H7 (cell line): ENCODE measurements at places on chromosomes 11 and 22. TPM values are rescaled to one million over a fixed set of nuclear protein-coding genes. Genes with fewer than 3 reads are reported as not detected.

GRCh38 chr22:42688241-42689211 lies 32.1 kb downstream of the A4GALT start:
- peak; percentile 82 for DNase-seq

DNA sequence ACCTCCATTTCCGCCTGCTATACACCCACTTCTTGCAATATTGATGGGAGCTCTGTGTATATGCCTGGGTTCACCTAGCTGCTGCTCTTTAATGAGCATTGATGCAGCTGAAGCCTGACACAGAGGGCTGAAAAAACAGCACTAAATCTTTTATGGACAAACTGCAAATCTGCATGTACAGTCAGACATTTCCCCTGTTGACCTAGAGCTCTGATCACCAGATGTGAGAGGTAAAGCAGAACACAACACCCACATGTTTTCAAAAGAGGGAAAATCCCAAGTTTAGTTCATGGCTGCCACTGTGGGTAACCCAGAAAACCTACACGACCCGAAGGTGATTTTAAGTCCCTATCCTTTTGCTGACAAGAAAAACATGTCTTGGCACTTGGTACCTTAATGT lies 303.0 kb upstream of the PITPNB start:
- DNase-seq: no peak

DNA sequence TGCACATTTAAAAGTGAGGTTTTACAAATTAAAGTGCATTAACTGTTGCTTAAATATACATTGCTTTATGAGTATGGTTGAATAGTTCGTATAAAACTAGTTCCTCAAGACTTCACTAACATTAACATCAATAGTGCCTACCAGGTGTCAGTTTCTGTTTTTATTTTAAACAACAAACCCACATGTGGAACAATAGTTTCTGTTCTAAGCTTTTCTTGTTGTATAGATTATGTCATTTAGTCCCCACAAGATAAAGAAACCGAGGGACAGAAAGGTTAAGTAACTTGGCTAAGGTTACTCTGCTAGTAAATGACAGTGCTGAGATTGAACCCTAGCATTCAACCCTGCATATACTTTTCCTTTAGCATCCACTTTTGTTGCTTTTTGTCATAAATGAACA lies 41.4 kb upstream of the ST14 start:
- no peak for DNase-seq

- no peak for DNase-seq
Observed at GRCh38 chr11:124882339-124883071, 15.2 kb downstream of the ROBO4 start.

The KCNJ4 gene
- 3.4 and 5.9 TPM in 2 replicates for total RNA-seq

- peak; percentile 62 for DNase-seq
Observed at GRCh38 chr22:22103078-22103875, 120.7 kb upstream of the TOP3B start.

DNA sequence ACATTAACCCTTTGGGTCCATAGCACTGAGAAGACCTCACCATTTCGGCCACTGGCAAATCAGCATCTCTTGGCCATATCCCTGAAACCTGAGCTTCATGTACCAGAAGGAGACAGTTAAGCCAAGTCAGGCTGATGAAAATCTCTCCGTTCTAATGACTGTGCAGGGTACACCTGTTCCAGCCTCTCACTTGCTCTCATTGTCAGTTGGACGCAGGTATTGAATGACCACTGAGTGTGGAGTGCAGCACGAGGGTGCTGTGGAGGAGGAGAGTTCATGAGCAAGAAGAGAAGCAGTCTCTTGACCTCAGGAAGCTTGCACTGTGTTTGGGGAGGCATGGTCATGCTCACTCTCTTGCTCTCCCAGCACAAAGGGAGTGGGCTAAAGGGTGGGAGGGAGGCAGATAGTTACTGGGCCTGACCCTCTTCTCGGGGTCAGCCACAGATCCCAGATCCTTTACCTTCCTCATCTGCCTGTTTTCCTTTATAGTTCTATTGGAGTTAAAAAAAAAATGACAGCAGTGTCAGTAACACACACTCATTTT lies 65.2 kb downstream of the ZBTB16 start:
- DNase-seq: no peak

DNA sequence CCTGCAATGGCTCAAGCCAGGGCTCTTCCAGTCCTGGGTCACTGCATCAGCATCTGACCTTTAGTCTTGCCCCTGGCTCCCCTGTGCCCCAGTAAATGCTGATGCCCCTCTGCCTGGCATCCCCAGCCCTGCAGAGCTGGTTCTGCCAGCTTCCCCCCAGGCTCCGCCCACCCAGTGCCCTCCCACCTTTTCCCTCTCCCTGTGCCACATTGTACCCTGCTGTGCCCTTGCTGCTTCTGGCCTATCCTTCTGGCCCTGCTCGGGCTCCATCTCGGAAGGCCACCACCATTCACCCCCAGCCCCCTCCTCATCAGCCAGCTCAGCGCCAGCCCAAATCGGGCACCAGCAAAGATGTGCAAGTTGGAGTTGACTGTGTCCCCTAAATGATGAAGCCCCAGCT lies 7.4 kb downstream of the CAPN5 start:
- peak; percentile 53 for DNase-seq

GRCh38 chr22:25282671-25283561 lies 63.5 kb downstream of the CRYBB2 start:
- DNase-seq: peak; percentile 84

DNA sequence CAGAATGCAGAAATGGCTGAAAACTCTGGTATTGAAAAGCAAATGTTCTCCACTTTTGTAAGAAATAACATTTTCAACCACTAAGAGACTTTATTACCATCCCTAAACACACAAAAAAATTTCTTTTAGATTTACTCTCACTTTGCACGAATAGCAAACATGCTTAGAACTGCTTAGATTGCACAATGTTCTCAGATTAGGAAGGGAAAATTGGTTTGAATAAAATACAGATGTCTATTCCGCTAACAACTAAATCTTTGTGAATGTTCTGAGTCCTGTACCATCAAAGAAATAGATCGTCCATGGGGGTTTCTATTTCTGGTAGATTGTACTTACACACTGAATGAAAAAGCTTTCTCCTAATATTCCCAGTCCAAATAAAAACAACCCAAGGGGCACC lies 40.1 kb downstream of the BDNF start:
- no peak for DNase-seq

The E2F8 gene
- 4.4 and 5.6 TPM in 2 replicates for total RNA-seq

GRCh38 chr11:8823174-8823742 lies 87.7 kb upstream of the AKIP1 start:
- DNase-seq: no peak

- DNase-seq: no peak
Observed at GRCh38 chr11:65440831-65441499, 18.4 kb downstream of the NEAT1 start.

The FUT4 gene
- total RNA-seq: 7.5 and 8.6 TPM in 2 replicates

The ABCC8 gene
- 0.15 and 0.55 TPM in 2 replicates for total RNA-seq

- DNase-seq: no peak
Observed at GRCh38 chr11:85875505-85875904, 20.3 kb downstream of the CCDC83 start.

The SERPING1 gene
- total RNA-seq: 30.3 and 34.6 TPM in 2 replicates
